ENCODE measurements at places on chromosomes 6 and 20.

- DNase-seq: no peak
Observed at GRCh38 chr6:8195040-8195713, 92.8 kb upstream of the EEF1E1 start.

DNA sequence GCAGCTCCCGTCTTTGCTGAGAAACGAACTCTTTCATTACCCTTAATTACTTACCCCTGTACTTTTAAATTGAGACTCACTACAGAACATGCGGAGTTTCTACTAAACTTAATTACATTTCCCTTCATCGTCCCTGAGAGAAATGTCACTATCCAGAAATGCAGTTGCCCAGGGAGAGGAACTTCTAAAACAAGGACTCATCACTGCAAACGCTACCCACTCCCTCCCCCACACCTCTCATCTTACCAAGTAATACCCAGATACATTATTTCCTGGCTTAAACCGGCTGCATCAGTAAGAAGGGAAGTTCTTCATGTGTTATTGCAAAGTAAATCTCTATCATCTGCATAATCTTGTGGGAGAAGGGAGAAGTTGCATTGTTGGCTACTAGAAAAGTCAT lies 138.3 kb downstream of the IPCEF1 start:
- no peak for DNase-seq

DNA sequence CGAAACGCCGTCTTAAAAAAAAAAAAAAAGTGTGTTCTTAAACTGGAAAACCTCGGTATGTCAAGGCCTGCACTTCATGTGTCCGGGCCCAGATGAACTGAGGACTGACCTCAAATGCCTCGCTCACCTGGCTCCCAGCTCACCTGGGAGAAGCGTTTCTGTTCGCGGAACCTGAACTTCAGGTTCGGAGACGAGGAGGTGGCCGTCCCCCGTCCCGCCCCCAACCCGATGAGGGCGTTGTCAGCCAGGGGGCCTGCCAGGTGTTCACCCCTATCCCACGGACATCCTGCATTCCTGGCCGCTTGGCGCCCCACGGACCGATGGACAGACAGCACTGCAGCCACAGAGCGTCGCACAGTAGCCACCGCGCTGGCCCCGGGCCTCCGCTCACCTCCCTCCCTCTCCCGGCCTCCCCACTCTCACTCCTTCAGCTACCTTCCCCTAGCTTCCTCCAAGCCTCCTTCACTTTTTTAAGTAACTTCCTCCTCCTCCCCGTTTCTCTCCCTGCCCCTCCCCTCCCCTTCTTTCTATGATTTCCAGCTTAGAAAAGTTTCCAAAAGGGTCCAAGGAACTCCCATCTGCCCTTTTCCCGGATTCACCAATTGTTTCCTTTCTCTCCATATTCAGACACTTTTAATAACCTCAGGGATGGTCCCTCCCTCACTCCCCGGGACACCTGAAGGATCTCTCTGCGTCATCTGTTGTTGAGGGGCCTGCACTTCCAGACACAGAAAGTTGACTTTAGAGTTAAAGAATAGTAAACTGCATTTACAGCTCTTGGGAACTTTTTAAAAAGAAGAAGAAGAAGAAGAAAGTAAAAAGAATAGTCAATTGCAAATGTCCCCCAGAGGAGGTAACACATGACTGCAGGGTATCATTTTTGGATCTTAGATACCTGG lies 22.7 kb upstream of the MCM3 start:
- DNase-seq: no peak

- DNase-seq: no peak
Observed at GRCh38 chr20:2165871-2166270, 64.2 kb downstream of the STK35 start.

DNA sequence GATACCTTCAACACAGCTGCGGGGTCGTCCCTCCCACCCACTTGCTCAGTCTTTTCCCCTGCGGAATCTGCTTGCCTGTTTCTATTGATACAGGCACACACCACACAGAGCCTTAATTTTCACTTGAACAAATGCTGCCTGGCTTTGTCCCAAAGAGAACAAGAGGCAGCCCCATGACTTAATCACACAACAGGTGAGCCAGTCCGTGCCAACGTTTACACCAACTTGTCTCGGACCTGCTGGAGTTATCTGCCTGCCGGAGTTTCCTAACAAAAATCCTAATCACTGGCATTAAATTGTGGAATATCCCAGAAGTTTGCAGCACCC lies 186.8 kb upstream of the RREB1 start:
- no peak for DNase-seq

DNA sequence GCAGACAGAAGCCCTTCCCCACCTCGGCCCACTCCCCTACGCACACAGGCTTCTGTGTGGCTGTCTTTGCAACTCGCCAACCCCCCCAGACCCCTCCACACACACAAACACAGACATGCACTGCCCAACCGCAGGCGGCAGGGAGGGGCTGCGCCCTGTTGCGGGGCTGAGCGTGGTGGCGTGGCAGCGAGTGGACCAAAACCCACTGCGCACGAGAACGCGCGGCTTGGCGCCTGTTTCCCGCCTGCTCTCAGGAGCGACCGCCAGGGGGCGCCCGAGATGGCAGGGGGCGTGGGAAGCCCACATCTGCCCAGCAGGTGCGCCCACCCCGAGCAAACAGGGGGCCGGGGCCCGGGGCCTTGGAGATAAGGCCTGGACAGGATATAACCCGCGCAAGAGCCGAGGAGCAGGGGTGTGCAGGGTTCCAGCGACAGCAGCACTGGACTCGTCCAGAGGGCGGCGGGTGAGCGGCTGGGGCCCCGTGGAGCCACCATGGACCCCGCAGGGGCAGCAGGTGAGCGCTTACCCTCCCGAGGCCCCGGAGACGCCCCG lies at the start of gene RBPJL:
RBPJL (plus strand) TSS at position 410 of the 552 bp plus-strand sequence; CDS start at position 493, 83 bp downstream.
- DNase-seq: no peak

DNA sequence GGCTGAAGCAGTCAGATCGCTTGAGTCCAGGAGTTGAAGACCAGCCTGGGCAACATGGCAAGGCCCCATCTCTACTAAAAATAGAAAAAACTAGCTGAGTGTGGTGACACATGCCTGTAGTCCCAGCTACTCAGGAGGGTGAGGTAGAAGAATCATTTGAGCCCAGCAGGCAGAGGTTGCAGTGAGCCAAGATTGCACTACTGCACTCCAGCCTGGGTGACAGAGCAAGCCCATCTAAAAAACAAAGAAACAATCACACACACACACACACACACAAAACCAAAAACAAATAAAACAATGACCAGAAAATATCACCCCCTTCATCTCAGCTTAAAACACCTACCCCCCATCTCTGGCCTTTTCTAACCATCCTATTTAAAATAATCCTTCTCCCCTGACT lies 68.0 kb downstream of the BTBD9 start:
- no peak for DNase-seq

DNA sequence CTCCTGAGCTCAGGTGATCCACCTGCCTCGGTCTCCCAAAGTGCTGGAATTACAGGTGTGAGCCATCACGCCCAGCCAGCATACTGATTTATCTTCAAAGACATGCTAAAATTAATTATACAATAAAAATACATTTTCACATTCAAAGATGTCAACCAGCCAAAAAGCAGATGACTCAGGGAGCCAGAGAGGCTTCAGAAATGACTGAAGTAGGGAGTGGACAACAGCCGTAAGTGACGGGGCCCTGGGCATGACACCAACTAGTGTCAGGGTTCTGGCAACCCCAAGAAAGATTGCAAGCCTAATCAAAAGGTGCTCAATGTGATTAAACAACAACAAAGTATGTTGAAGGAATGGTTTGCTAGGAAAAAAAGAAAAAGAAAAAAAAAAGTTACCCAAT lies 28.4 kb downstream of the GPLD1 start:
- DNase-seq: no peak

All from Ammon's horn (tissue), 1 donor.